ENCODE measurements at places on chromosomes 13 and 19.

- no peak for DNase-seq
These were observed 3.3 kb upstream of the USP12 start for GRCh38 chr13:27174766-27175455.

DNA sequence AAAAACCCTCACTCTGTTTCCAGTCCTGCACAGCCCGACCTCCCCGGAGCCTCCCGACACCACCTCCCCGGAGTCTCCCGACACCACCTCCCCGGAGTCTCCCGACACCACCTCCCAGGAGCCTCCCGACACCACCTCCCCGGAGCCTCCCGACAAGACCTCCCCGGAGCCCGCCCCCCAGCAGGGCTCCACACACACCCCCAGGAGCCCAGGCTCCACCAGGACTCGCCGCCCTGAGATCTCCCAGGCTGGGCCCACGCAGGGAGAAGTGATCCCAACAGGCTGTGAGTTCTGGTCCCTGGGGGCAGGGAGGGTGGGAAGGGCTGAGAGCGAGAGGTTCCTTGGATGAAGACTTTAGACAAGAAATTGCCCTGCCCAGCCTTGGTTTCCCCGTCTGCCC is 5.4 kb downstream of the MADCAM1 start:
- DNase-seq: no peak

- peak; percentile 29 for DNase-seq
These were observed 3.3 kb upstream of the CEACAM7 start for GRCh38 chr19:41691268-41691970.

- no peak for DNase-seq
These were observed 1.7 kb upstream of the SYT5 start for GRCh38 chr19:55181740-55182139.

All from RWPE1 (cell line).